Esophagus squamous epithelium (tissue), 5 donors: ENCODE measurements at places on chromosomes 5 and 9.

DNA sequence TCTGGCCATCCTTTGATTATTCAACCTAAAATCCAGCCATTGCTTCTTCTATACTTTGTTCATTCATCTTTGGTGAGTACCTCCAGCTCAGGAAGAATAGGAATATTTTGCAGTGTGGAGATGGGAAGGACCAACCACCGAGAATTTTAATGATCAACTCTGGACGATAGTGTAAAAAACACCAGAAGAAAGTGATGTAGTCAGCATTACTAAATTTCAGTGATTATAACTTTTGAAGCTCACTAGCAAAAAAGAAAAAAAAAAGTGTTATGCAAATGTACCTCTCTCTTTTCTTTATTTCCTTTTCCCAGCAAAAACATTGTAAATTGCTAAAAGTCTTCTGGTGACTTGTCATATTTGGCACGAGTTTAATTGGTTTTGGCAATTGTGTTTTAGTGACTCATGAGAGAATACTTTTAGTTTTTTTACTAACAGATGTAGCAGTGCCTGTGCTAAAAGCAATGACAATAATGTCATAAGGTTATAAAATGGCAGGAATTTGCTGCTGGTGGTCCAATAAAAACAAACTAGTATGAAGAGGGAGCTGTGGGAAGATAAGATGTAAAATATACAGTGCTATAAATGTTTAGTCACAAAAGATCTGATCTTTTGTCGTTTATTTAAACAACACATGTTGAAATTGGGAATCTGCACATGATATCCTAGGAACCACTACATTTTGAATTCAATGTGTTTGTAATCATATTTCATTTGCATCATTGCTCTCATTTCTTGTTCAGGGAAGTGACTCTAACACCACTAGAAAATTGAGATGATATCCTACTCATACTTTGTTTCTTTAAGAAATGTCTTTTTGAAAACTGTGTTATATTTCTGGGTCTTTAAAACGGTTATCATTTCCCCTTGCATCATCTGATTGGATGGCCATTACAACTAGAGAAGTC lies 81.3 kb upstream of the ERCC6L2 start:
- no peak for DNase-seq

GRCh38 chr9:98707166-98708102 lies 1.3 kb downstream of the GABBR2 start:
- no peak for DNase-seq

- no peak for DNase-seq
Measured at GRCh38 chr5:60640901-60641300, 59.1 kb downstream of the DEPDC1B start.

DNA sequence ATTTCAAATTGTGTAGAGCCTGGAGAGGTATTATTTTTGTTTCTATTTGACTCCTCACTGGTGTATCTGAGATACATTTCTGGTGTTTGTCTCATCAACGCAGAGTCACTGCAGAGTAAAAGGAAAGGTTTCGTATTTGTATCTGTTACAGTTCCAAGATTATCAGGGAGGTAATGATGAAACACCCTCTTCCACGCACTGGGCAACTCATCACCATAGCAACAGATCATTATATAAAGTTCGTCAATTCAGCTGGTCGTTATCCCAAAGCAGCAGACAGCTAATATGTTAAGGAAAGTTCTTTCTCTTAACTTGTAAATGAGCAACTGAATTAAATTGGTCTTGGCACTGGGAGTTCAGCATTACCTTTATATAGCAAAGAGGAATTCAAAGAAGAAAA lies 513.5 kb downstream of the MTRR start:
- no peak for DNase-seq

- DNase-seq: no peak
Measured at GRCh38 chr5:180797256-180798192, 5.1 kb downstream of the MGAT1 start.

GRCh38 chr9:68979538-68980314 lies 34.2 kb downstream of the PRKACG start:
- DNase-seq: no peak

- DNase-seq: no peak
Measured at GRCh38 chr9:91158946-91159345, 202.8 kb downstream of the AUH start.

- no peak for DNase-seq
Measured at GRCh38 chr5:33180900-33181299, 259.9 kb upstream of the TARS1 start.

DNA sequence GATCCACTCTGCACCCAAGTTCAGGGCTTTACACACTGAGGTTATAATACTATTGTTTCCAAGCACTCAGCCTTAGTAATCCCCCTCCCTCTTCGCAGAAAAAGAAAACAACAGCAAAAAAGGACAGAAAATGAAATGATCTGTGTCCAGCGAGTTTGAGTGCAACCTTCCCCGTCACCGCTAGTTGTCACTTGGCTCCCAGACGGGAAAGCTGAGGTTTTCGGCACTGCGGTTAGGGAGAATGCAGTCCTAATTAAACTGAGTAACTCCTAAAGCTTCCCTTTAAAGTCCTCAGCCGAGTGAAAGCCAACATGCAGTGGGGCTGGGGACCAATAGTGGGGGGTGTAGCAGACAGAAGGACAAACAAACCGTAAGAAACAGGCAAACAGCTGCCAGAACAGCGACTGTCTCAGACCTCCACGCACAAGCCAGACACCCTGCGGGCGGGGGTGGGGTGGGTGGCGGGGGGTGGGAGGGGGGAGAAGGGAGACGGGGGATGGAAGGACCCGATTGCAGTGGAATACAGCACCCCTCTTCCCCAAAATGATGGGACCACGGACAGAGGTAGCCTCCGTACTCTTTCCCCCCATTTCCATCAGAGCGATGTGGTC lies 680 bp downstream of the GLRA1 start:
- no peak for DNase-seq

DNA sequence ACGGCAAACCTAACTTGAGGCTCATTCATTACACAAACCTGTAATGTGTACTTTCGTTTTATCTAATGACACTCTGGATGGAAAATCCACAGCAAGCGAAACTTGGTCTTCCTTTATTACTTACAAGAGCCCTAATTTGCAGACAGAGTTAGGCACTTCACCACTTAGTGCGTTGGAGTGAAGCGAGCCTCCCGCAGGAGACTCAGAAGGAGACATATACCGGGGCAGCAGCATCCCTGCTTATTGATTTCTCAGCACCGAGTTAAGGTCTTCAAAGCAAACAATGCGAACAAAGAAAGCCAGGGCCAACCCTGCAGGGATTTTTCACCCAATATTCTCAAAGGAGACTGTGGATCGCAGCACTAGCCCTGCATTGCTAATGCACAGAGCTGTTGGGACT lies 28.6 kb downstream of the LSM11 start:
- no peak for DNase-seq

GRCh38 chr9:97615439-97616072 lies 17.6 kb downstream of the TSTD2 start:
- DNase-seq: no peak

DNA sequence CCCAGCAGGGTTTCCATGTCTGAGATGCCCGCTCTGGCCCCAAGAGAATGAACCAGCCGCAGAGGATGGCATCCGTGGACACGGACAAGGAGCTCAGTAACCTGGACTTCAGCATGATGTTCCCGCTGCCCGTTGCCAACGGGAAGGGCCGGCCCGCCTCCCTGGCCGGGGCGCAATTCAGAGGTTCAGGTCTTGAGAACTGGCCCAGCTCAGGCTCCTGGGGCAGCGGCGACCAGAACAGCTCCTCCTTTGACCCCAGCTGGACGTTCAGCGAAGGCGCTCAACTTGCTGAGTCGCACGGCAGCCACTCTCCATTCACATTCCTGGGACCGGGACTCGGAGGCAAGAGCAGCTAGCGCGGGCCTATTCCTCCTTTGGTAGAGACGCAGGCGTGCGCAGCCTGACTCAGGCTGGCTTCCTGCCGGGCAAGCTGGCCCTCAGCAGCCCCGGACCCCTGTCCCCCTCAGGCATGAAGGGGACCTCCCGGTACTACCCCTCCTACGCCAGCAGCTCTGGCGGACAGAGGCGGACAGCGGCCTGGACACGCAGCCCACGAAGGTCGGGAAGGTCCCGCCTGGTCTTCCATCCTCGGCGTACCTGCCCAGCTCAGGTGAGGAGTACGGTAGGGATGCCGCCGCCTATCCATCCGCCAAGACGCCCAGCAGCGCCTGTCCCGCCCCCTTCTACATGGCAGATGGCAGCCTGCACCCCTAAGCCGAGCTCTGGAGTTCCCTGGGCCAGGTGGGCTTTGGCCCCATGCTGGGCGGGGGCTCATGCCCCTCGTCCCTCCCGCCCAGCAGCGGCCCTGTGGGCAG lies 74.4 kb downstream of the INSL6 start:
- DNase-seq: no peak

DNA sequence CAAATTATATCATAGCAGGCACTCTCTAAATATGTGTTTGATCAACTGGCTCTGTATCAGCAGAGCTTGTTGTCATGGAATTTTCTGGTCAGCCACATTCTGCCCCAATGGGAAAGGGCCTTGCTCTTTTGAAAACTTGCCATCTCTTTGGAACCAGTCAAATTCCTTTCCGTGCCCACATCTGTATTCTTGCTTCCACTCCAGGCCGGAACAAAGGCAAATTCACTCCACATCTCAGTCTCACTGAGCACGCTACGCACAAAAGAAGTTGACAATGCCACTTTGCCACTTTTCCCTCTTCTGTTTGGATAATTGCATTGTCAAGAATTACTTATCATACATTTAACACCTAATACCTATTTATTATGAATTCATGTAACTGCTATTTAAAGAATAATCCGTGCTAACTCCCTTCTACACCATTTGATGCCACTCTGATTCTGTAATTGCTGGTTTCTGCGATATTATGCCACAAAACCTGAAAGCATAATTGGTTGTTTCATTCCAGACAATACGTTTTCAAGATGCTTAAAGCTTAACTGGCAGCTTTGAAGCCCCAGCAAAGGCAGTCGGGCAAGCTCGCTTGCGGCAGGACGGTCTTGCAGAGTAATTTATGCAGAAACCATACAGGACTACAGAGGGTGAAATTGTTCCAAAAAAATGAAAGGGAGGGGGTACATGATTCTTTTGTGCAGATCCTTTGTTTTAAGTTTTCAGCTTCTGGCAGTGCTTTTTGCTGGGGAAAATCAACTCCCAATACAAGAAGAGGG lies 277.7 kb downstream of the MSX2 start:
- DNase-seq: no peak

- DNase-seq: no peak
Measured at GRCh38 chr9:3329361-3329760, 196.4 kb downstream of the RFX3 start.

- DNase-seq: no peak
Measured at GRCh38 chr9:16445141-16445920, 425.1 kb downstream of the BNC2 start.

GRCh38 chr9:136244122-136244968 lies 1.3 kb downstream of the QSOX2 start:
- DNase-seq: no peak

GRCh38 chr9:108271646-108272348 lies 584.0 kb downstream of the ACTL7B start:
- DNase-seq: no peak

DNA sequence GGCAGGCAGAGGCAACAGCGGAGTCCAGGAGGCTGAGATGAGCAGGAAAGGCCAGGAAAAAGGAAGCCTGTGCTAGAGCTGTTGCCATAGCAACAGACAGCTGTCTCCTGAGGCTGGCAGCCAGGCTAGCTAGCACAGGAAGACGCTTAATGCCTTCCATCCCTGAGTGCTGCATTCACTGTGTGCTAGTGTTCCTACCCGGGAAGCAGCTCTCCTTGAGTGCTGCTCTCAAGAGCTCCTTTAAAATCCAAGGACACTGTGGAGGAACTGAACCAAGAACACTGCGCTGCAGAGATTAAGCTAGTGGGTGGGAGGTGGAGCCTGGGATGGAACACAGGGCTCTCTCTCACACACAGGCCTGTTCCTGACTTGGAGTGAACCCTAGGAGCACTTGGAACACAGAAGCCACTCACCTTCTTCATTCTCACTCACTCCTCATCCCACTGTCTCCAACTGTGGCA lies 53.5 kb upstream of the IL7R start:
- DNase-seq: no peak

DNA sequence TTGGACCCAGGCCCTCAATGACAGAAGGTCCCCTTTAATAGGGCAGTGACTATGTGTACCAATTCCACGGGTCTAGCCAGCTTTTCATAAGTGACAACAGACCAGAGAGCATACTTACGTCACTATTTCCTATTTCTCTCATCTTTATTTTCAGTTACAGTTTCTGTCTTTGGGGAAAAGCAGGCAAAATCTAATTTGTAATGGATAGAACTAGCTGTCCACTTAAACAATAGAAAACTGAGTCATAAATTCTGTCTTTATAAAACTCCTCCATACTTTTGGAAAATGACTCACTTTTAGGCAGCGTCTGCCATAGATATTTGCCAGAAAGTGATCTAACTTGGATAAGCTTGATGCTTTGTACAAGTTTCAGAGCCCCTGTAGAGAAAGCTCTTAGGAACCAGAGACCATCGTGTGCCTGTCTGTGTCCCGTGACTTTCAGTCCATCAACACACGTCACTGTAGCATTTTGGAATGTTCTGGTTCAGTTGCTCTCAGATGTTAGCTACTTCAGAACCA lies 101.9 kb downstream of the F2RL2 start:
- no peak for DNase-seq

GRCh38 chr5:1479581-1480188 lies 34.4 kb upstream of the SLC6A3 start:
- no peak for DNase-seq

DNA sequence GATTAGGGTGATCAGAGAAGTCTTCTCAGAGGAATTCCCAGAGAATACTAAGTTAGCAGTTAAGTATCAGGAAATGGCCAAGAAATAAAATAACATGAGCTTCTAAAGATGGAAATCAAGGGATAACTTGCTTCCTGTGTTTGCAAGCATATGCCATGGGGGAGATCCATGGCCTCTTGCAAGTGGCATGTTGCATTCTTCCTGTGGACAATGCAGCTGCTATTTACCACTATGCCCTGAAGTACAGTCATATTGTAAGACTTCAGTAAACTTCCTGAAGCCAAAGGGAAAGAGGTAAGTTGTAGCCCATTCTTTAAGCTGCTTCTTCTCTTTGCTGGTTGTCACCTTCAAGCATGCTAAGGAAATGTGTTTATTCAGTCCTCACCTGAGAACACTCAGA lies 154.7 kb upstream of the RUSC2 start:
- no peak for DNase-seq

GRCh38 chr5:149089796-149090195 lies 26.9 kb upstream of the SH3TC2 start:
- no peak for DNase-seq

DNA sequence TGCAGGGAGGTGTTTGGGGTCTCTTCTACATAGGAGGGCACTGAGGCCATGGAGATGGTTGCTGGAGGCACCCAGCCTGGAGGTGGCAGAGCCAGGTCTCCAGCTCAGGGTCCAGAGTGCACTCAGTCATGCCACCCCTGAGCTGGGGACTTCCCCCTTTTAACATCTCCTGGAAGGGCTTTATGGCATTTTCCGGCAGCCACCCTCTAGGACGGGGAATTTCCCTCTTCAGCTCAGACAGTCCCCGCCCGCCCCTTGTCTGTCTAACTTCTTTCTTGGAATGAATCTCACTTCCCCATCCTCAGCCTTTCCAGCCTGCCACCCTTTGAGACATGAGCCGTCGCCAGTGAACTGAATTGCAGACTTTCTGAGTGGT lies 49.9 kb downstream of the COL15A1 start:
- no peak for DNase-seq

- no peak for DNase-seq
Measured at GRCh38 chr5:1754531-1755220, 45.0 kb downstream of the MRPL36 start.
